Kidney epithelial cell (primary cell): ENCODE measurements at places on chromosomes 16 and 17. TPM values are rescaled to one million over a fixed set of nuclear protein-coding genes. Genes with fewer than 3 reads are reported as not detected.

DNA sequence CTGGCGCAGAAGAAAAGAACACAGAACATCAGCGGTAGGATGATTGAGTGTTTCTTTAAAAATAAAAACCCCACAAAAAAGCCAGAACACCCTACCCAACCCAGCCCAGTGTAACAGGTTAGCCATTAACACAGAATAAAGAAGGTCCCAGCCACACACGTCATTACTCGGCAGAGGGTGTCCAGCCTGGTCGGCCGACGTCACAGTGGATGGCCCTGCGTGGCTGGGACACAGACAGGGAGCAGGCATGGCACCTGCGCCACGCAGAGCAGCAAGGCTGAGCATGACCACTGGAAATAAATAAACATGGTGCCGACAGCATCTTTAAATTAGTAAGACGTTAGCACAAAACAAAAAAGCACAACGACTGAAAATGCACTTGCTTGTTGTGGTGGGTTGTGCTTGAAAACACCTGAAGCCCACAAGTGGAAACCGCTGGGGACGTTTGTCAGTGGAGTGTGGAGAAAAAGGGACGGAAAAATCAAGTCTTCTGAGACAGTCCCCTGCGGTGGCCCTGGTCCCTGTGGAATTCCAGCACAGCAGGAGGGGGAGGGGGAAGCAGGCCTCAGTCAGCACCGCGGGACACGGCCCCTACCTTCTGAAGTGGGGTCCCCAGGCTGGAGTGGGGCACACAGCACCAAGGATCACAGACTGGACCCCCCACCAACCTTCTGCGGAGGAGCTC, 39.2 kb downstream of the SLC7A5 start:
- no peak for DNase-seq

- no peak for DNase-seq
These were observed 71.2 kb upstream of the CDYL2 start for GRCh38 chr16:80875616-80876015.

GRCh38 chr17:56929362-56929969, 15.6 kb upstream of the TRIM25 start:
- no peak for DNase-seq

DNA sequence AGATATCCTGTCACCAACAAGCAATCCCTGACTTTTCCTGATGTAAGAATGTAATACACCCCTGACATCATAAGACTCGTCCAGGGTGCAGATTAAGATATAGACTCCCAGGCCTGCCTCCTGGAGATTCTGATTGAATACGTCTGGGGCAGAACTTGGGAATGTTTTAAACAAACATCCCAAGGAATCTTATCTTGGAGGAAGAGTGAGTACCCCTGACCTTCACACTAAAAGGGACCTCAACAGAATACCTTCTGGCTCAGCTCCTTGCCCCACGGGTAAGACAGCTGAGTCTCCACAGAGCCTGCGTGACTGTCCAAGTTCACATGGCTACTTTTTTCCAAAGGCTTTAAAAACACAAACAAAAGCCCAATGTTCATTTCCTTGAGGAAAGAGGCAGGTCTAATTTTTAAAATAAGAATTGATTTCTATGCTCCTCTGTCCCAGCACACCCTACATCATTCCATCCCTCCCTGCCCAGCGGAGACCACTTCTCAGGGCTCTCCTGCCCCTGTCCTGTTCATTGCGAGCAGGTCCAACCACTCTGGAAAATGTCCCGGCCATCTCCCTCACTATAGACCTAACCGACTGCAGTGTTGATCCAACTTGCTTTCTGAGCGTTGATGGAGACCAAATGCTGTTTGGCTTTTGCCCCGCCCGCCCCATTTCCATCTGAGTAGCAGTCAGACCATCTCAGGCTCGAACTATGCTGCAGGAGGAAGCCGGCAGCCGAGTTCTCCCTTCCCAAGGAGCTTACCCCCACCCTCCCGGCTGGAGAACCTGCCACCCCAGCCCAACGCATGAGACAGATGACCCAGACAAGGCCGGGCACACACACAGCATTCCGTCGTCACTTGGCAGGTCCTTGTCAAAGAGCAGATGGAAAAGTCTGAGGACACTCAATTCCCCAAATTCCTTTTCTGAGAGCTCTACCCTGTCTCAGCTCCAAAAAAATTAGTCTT, 44.1 kb upstream of the MYH10 start:
- no peak for DNase-seq

GRCh38 chr17:29677221-29677791, 54.6 kb upstream of the CORO6 start:
- no peak for DNase-seq

GRCh38 chr17:81101614-81102306, 63.5 kb upstream of the PVALEF start:
- DNase-seq: no peak

Gene ZSWIM7
- total RNA-seq: 28.6 and 41.6 TPM in 2 replicates

Gene KRT12
- not detected in 2 replicates for total RNA-seq

Gene TSNAXIP1
- total RNA-seq: 0.62 and 0.63 TPM in 2 replicates
